ENCODE measurements at places on chromosomes 16 and 17. TPM values are rescaled to one million over a fixed set of nuclear protein-coding genes. Genes with fewer than 3 reads are reported as not detected.

The GDPD3 gene
- 20.7 TPM for total RNA-seq

The CPHXL2 gene
- not detected for total RNA-seq

The NPIPA7 gene
- total RNA-seq: 1.3 TPM

The BEAN1 gene
- total RNA-seq: 0.38 TPM

The KRTAP2-3 gene
- total RNA-seq: not detected

The KRTAP1-5 gene
- not detected for total RNA-seq

The KRT40 gene
- not detected for total RNA-seq

The KRTAP4-9 gene
- total RNA-seq: not detected

The XYLT1 gene
- total RNA-seq: 1.2 TPM

The RUNDC3A gene
- total RNA-seq: 3.1 TPM

The KRT12 gene
- not detected for total RNA-seq

The SCRN2 gene
- 28.2 TPM for total RNA-seq

The ABCC11 gene
- total RNA-seq: 0.26 TPM

The NHERF2 gene
- total RNA-seq: 20.1 TPM

The KRTAP9-2 gene
- not detected for total RNA-seq

The IGF2BP1 gene
- not detected for total RNA-seq

The MPV17L gene
- 0.13 TPM for total RNA-seq

The RNF157 gene
- not detected for total RNA-seq

The KRTAP4-1 gene
- total RNA-seq: not detected

The HYDIN gene
- 0.38 TPM for total RNA-seq

The DNAH9 gene
- total RNA-seq: under 0.01 TPM

The LITAFD gene
- not detected for total RNA-seq

The CACNG1 gene
- total RNA-seq: not detected

The SLC16A11 gene
- total RNA-seq: 0.38 TPM
